Keratinocyte (primary cell): ENCODE measurements at places on chromosomes 5 and 9.

- DNase-seq: no peak
These were observed 485 bp upstream of the HABP4 start for GRCh38 chr9:96449523-96449844.

DNA sequence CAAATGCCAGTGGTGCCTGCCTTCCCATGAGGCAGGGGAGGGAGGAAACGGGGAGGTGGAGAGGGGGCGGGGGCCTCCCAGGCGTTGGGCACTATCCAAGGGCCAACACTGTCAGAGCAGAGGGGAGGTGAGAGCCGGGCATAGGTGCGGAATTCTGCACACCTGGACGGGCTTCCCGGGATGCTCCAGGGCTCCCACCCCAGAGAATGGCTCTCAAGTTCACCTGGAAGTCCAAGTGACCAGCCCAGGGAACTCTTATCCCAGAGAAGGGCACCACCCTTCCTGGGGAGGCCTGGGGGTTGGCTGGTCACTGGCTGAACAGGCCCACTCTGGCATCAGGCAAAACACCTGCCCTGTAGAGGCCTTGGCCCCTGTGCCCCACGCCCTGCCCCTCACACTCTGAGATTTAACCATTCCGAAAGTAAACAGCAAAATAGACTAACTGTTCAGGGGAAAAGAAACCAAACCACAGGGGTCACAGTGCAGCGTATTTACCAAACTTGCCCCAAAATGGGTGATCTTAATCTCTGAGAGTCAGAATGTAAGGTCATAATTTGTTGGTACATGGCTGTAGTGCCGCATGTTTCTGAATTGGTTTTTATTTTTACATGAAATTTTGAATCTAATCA lies 2.7 kb downstream of the CSF2 start:
- DNase-seq: no peak

DNA sequence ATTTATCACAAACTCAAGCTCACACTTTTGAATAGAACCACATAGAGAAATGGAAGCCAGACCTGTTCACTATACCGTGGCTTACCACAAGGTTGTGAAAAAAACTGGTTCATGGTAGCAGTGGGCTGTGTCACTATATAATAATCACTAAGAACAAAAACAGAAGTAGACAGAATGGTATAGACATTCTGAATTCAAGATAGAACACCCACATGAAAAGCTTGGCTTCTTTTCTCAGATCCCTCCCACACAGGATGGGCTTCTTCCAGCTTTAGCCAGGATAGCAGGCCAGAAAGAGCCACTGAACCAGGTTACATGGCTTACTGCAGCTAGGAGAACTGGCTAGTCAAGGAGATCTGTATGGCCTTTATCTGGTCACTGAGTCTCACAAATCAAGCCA lies 6.1 kb upstream of the NRG2 start:
- no peak for DNase-seq

GRCh38 chr9:74498621-74499095 lies 1.5 kb downstream of the RORB start:
- no peak for DNase-seq

DNA sequence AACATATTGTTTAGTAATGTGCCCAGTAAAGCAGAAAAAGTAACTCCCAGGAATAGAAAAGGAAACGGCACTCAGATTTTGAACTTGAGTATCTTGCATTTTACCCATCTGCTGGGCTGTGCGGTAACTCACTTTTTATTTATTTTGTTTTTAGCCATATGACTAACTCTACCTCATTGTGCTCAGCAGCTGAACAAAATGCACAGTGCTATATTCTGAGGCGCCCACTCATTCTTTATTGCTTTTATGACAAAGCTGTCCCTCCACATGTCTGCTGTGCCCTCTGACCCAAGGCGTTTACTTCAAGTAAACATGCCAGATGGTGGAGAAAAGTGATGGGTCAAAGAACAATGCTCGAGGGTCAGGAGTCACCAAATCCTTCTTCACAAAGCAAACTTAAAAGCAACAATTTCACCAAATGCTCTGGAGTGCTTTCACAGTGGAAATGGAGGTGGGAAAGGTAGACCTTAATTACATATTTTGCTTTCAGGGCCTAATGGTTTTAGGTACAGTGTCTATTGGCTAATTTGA lies 215.2 kb upstream of the ELAVL2 start:
- no peak for DNase-seq

GRCh38 chr5:150272531-150272930 lies 17.0 kb downstream of the CAMK2A start:
- DNase-seq: no peak

DNA sequence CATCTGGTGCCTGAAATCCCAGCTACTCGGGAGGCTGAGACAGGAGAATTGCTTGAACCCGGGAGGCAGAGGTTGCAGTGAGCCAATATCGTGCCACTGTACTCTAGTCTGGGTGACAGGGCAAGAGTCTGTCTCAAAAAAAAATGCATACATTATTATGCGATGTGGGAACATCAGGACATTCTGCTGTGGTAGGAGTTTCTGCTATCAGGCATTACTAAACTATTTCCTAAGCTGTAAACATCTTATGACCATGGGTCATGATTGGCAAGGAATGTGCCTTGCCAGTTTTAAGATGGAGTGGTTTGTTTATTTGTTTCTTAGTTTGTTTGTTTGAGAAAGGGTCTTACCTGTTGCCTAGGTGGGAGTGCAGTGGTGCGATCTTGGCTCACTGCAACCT lies 45.1 kb upstream of the FAM120A start:
- DNase-seq: no peak

GRCh38 chr9:77841739-77842386 lies 189.7 kb downstream of the GNAQ start:
- no peak for DNase-seq

DNA sequence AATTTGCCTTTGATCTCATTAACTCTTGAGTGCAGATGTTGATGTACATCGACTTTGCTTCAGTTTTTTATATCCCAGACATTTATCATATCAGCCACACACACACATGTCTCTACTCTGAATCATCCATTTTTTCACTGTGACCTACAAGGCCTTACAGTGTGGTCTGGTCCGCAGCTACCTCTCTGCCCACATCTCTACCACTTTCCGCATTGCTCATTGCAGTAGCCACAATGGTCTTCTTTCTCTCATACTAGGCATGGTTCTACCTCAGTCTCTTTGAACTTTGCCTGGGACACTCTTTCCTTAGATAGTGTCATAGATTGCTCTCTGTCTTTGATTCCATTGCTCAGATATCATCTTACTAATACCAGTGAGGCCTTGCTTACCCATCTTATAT lies 87.9 kb upstream of the FSD1L start:
- DNase-seq: no peak
